Stimulated activated CD4-positive, alpha-beta T cell treated with anti-CD3 and anti-CD28 coated beads, Interleukin-4, amount 100 ng/mL, for 4 hours (primary cell): ENCODE measurements at places on chromosomes 7 and 10.

DNA sequence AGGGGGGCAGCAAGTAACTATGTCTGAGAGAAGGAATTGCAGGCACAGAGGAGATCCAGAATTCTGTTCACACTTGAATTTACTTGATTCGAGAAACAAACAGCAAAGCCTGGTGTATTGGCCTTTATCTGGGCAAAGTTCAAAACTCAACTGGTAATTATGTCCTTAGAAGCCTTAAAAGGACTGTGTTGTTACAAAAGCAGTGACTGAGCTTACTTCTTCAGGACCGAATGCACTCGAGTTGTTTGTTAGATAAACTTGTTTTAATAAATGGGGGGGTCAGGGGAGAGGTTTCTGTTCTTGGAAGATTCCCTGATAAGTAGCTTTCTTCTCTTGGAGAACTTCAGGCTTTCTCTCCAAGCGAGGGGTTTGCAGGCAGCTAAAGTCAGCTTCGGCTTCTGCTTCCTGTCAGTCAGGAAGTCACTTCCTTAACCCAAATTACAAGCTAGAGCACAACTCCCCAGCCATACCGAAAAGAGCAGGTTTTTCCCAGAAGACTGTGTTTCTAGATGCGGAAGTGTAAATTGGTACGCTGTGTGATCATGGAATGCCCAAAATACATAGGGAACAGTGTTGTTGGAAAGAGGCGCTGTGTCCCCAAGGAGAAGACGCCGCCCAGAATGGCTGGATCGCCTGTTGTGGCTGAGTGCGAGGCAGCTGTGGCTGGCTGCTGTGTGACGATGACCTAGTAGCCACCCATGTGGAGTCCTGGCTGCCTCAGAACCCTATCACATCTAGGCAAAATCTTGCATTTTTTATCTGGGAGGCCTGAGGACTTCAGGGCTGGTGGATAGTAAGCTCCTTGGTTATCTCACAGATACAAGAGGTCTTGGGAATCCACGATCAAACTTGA lies 110.4 kb downstream of the TCF7L2 start:
- DNase-seq: no peak

GRCh38 chr10:62327885-62328284 lies 46.3 kb upstream of the ZNF365 start:
- no peak for DNase-seq

DNA sequence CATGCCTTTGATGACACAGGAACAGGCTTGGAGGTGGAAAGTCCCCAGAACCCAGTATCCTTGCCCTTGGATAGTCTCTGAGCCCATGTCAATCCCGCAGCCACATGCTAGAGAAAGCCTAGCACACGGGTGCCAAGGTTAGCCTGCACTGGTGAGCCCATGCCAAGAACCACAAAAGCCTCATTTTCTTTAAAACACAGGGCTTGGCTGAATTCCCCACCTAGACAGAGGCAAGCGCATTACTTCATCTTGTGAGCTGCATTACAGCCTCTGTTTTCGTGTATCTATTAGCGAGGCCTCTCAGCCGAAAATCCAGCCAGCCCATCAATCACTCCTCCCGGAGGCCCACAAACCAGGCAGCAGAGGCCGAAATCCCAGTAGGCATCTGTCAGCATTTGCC lies 314.9 kb upstream of the AUTS2 start:
- DNase-seq: no peak

- DNase-seq: no peak
Measured at GRCh38 chr7:148872188-148872587, 11.9 kb downstream of the EZH2 start.

DNA sequence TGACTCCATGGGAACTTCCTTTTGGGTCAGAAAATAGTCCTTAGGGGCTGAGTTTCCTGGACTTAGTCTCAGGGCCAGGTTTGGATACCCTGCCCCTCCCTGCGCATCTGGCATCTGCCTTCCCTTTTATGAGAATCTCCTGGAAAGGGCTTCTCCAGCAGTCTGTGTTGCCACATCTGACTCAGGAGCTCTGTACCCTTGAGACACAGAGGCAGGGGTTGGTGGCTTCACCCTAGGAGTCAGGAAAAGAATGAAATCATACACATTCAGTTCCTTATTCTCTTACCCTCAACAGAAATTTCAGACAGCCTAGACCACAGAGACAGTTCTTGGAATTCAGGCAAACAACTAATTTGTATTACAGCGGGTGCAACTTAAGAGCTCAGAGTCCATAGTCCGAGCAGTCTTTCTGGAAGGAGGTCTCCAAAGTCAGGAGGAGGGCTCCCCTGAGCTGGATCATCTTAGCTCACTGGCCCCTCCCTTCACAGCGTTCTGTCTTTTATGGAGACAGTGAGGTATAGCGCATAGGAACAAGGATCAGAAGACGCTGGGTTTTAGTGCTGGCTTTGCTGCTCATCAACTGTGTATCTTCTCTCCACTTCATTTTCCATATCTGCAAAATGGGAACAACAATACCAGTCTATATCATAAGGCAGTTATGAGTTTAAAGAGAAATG lies 3.0 kb upstream of the PLAU start:
- DNase-seq: no peak
